ENCODE measurements at places on chromosomes 1 and 21.

DNA sequence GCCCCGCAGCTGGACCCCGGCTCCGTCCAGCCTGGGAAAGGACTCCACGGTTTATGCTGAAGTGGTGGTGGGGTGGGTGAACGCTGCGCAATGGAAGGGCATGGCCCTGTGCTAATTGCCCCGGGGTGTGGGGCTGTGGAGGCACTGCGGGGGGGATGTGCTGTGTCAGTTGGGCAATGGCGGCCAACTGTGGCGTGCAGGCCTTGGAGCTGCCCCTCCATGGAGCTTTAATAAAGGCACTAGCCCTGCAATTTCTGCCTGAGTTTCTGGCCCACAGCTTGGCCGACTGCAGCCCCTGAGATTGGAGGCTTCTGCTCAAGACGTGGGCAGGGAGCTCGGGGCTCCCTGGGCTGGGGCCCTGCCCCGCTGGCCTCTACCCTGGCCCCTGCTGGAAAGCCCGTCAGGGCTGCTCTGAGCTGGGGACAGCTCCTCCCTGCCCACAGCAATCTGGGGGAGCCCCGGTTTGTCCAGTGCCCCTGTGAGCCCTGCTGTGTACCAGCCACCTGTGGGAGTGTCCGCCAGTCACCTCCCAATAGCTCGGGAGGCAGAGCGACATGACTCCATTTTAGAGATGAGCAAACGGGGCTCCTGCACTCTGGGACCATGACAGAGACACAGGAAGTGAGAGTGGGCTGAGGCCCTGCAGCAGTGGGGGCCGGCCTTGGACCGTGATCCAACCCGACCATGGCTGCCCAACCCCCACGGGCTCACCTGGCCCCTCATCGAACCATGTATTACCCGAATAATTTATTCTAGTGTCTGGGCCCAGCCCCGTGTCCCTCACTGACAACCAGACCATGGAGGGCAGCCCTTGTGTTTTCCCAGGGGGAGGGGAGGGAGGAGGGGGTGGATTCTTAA lies 8.7 kb upstream of the TNFRSF14 start:
- DNase-seq: no peak

- DNase-seq: no peak
Observed at GRCh38 chr1:187794561-187794960, 965.8 kb downstream of the PLA2G4A start.

DNA sequence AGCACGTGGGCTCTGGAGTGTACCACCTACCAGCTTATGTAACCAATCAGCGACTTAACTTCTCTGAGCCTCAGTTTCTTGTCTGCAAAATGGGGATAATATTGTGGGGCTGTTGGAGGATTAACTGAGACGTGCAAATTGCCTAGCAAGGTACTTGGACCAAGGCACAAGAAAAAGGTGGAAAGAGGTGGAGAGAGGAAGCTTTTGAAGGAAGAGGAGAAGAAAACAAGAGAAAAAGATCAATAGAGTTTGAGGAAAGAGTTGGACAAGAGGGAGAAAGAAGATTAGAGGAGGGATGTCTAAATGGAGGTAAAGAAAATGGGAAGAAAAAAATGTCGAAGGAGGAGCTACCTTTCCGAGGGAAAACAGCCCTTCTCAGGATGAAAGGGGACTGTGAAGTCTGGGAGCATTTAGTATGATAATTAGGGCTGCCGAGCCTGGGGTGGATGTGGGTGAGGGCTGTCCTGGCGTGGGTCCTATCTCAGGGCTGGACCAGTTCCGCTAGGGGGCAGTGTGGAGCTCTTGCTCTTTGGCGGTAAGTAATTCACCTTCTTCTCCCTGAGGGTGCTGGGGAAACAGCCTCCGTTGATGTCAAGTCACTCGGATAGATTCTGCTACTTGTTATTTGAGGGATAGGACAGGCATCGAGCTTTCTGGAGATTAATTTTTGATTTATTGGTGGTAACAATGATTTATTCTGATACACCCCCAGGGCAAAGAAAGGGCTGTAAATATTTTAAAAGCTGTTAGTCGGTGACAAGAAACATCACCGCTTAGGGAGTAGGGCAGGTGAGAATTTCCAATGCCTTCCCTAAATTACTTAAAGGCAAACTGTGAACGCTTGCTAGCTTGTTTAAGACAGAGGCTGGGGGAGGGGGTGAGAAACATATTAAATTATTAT lies 79.0 kb upstream of the NFASC start:
- no peak for DNase-seq

- no peak for DNase-seq
Observed at GRCh38 chr1:203480525-203481084, 5.0 kb downstream of the PRELP start.

DNA sequence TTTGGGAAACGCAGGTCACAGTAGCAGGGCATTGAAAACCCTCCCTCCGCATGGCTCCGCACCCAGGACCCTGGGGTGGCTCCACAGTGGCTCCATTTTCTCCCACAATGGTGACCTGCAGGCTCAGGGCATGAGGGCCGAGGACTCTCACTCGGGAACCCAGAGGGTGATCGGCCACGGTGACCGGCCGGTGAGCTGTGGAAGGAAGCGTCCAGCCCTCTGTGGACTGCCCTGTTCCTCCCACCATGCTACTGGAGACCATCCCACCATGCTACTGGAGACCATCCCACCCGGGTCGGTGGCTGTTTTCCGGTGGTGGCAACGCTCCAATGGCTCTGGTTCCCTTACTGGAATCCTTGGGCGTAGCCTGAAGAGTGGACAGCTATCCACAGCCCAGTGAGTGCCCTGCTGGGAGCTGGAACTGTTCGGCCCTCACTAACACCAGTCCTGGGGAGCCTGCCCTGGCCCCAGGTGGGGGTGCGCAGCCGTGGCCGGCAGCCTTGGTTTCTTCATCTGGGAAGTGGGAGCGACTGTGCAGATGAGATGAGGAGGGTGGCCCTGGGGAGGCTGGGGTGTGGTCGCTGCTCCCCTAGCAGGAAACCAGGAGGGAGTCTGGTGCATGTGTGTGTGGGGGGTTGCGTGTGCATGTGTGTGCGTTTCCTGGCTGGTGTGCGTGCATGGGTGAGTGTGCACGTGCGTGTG lies 59.6 kb downstream of the PRDM16 start:
- DNase-seq: no peak

DNA sequence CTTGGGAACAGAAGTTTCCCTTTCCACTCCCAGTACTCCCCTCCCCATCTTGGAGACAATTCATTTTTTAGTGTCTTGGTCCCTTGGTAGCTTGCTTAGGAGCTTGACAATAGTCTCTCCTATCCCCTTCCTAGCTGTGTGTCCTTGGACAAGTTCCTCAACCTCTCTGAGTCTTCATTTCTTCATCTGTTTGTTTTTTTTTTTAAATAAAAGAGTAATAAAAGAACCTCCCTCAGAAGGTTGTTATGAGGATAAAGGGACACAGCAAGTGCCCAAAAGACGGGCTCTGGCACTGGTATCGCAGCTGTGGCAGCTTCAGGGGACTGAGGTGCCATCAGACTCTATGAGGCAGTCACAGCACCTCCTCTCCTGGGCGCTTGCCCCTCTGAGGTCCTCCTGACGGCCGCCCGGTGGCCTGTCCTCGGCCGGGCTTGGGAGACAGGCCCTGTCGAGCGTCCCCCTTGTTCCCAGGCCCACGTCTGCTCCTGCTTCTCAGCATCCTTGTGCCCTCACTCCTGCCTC lies 689.2 kb downstream of the MATN1 start:
- DNase-seq: no peak

DNA sequence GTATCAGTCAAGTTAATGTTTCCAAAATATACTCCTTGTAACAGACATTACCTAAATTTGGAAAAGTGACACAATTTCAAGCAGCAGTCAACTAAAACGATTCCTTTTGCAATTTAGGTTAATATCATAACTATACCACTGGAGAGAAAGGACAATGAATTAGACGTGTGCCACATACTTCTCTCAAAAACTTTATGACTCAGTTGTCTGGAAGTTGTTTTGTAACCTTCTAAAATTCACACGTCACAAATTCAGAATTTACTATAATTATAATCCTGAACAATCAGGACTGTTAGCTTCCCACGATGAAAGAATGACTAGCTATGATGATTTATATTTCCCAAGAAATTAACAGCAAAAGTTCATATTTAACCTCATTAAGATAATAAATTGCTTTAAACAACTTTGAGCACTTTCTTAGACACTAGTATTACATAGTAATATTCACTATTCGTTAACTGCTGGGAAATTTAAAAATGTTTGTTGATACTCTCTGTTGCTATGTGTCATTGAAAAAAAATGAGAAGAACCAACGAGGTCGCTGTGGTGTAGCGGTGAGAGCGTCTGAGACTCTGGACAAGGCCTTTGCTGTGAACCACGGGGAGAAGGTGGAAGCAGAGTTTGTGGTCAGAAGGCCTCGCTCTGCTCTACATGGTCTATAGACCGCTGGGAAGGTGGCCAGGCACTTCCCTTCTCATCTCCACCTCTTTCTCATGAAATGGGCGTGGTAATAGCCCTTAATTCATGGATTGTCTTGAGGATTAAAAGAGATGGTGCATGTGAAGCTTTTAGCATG lies 27.9 kb upstream of the BATF3 start:
- DNase-seq: no peak

DNA sequence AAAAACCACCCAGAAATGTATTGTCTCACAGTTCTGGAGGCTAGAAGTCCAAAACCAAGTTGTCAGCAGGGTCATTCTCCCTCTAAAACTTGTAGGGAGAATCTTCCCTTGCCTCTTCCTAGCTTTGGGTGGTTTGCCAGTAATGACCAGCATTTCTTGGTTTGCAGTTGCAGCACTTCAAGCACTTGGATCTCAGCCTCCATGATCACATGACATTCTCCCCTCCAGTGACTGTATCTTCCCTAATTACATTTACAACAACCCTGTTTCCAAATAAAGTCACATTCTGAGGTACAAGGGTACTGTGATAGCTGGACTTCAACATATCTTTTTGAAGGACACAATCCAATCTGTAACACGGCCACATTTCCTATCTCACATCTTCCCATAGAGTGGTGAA lies 37.2 kb downstream of the EVI5 start:
- no peak for DNase-seq

GRCh38 chr1:227357171-227357926 lies 39.1 kb upstream of the CDC42BPA start:
- DNase-seq: no peak

DNA sequence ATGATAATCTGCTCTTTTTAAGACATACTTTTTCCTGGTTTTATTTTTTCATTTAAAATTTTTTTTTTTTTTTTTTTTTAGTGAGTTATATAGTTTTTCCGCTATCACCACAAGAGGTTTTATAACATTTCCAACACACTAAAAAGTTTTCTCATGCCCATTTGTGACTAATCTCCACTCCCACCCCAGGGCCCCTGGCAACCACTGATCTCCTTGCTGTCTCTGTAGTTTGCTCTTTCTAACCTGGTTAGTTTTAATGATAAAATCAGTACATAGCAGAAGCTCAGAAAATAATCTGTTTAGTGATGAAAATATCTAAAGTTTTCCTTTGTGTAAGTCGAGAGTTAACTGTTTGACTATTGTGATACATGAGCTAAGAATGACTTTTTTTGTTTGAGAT lies 41.8 kb downstream of the IARS2 start:
- DNase-seq: no peak

GRCh38 chr21:14736162-14736561 lies 190.0 kb upstream of the SAMSN1 start:
- no peak for DNase-seq

DNA sequence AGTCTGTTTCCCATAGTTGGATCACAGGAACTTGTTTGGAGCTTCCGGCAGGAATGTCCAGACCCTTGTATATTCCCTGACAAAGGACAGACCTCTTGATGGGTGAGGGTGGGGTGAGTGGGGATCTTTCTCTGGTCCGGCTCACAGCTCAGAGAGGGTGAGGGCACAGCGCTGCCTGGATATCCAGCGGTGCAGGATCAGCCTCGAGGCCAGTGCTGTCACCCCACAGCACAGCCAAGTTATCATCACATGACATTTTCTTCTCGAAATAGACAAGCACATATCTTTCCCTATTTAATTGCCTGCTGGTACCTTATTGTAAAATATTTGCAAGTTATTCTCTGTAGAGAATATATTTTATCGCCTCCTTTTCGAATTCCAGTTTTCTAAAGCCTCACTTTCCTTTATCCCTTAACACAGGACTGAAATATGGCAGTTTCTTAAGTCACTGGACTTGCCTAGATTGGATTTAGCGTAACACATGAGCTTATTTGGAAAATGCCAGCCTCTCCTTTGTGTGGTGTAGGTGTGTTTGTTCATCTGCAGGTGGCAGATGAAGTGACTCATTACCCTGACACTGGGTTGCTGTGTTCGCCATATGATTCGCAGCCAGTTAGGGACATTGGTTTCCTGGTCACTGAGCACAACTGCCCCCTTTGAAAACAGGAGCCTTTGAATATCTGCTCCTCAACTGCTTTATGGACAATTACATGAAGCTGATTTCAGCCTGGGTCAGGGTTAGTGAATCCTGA lies 21.4 kb downstream of the CLIC6 start:
- no peak for DNase-seq

- DNase-seq: no peak
Observed at GRCh38 chr1:61253059-61253735, 170.8 kb downstream of the NFIA start.

DNA sequence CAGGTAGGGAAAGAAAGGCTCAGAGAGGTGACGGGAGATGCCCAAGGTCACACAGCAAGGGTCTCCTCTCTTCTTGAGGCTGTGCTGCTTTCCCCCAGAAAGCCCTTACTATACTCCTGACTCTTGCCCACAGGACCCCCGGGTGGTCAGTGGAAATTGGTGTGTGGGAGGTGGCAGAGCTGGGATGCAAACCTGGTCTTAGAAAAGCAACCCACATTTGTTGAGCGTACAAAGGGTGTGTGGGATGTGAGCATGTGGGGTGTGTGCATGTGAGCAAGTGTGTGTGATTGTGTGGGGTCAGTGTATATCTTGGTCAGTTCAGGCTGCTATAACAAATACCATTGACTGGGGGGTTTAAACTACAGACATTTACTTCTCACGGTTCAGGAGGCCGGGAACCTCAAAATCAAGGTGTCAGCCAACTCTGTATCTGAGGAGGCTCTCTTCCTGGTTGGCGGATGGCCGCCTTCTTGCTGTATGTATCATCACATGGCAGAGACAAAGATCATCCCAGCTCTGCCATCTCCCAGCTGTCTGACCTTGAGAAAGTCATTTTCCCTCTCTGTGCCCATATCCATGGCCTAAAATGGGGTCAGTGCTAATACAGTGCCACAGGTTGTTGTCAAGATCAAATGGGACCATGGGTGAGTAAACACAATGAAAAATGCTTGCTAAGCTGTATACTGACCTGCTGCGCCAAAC lies 268.5 kb downstream of the PTPRU start:
- no peak for DNase-seq

GRCh38 chr1:48206371-48206770 lies 16.1 kb upstream of the SLC5A9 start:
- DNase-seq: no peak

GRCh38 chr1:54094001-54094729 lies 40.8 kb downstream of the TCEANC2 start:
- DNase-seq: no peak

DNA sequence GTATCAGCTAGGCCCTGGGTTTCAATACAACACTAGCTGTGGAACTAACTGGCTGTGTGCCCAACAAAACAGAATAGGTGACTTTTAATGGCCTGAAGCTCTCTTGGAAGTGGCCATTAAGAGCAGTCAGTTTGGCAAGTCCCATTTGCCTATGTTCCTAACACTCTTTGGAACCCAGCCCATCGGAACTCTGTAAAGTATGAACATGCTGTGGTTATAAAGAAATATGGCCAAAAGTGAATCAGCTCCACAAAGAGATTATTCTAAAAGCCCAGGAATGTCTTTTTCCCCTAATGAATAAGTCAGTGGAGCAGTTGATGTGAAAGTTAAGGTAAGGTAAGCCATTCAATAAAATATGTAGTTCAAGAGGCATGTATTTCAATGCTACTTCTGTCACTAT lies 223.7 kb upstream of the ADAMTS5 start:
- no peak for DNase-seq
